HTR-8/SVneo (cell line): ENCODE measurements at places on chromosomes 5 and 9.

GRCh38 chr5:134525683-134526482 lies 413 bp downstream of the JADE2 start:
- peak; percentile 53 for DNase-seq

DNA sequence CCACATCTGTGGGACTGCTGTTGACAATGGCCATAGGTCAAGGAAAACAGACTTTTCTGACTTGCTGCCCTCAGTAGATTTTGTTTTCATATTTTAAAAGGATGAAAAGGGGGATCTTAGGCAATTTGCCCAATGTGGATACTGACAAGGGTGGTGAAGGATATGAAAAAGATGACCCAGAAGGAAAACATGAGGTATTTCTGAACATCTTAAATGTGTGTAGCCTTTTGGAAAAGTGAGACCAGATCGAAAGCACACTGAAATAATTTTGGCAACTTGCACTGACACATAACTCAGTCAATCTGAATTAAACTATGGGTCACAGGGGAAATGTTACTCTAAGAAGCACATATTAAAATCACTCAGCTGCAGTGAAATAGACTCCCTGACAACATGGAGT lies 1793.0 kb upstream of the ACO1 start:
- no peak for DNase-seq

GRCh38 chr9:92668746-92669526 lies 995 bp downstream of the IPPK start:
- peak; percentile 51 for DNase-seq

DNA sequence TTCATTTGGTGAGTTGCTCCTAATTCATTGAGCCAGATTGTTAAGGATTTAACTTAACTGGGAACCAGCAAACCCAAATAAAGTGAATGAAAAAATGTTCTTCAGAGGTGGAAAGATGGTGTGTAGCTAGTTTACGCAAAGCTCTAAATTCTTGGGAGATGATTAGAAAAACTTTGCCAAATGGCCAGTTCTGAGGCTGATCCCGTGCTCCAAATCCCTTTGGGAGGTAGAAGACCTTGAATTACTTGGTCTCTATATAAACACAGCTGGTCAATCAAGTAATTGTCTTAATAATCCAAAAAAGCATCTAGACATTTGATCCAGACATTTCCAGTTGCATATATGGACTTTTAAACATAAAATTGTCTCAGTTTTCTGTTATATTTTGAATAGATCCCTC lies 11.4 kb downstream of the ACTL7B start:
- no peak for DNase-seq
